ENCODE measurements at places on chromosomes 4 and X. TPM values are rescaled to one million over a fixed set of nuclear protein-coding genes. Genes with fewer than 3 reads are reported as not detected.

Gene MRPL1
- 32.7 TPM for total RNA-seq

Gene FTSJ1
- total RNA-seq = 41.8 TPM

Gene CXCL9
- not detected for total RNA-seq

Gene NKX1-1
- total RNA-seq = not detected

GRCh38 chrX:139454743-139455142 lies 75.8 kb upstream of the F9 start:
- DNase-seq = no peak

DNA sequence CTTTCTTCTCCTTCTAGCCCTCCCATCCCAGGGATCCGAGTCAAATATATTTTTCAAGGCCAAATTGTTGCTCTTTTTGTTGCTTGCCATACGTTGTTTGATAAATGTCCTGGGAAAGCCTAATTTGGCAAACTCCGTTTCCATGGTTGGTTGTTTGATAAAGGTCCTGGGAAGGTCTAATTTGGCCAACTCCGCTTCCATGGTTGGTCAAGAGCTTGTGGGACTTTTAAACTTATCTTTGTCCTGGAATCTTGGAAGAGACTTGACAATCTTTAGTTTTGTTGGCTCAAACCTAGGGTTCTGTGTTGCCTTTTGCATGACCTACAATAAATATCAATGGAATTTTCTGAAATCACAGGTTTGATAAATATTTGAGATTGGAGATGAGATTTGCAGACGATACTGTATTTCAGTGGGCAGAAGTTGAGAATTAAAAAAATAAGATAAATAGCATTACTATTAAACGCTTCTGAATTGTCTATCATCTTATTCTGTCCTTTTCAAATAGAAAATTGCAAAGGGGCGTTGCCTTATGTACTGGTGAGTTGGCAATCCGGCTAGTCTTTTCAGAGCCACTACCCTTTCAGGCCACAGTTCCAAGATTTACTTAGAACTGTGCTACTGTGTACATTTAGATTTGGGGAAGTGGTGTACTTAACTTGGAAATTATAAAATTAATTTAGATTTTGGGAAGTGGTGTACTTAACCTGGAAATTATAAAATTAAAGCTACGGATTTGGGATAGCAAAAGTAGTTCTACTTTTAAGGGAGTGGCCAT lies 804 bp downstream of the OSTC start:
- no peak for DNase-seq

DNA sequence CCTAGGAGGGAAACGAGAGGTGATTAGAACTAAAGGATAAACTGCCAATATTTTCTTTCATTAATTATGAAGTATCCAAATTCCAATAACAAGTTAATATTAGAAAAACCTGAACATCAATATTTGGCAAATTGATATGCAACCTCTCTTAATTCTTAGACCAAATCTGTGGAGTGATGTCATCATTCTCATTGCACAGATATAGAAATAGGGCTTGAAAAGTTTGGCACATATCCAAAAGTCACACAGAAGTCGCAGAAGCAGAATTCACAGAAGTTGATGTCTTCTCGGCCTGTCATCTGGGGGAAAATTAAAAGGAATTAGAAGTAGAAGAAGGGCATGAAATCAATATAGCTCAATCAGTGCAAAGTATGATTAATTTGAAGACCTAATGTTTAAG lies 36.9 kb downstream of the ENPEP start:
- no peak for DNase-seq

- DNase-seq = no peak
Measured at GRCh38 chr4:14364953-14365536, 637.2 kb upstream of the CPEB2 start.

- no peak for DNase-seq
Measured at GRCh38 chrX:104310090-104310489, 55.4 kb upstream of the ESX1 start.

DNA sequence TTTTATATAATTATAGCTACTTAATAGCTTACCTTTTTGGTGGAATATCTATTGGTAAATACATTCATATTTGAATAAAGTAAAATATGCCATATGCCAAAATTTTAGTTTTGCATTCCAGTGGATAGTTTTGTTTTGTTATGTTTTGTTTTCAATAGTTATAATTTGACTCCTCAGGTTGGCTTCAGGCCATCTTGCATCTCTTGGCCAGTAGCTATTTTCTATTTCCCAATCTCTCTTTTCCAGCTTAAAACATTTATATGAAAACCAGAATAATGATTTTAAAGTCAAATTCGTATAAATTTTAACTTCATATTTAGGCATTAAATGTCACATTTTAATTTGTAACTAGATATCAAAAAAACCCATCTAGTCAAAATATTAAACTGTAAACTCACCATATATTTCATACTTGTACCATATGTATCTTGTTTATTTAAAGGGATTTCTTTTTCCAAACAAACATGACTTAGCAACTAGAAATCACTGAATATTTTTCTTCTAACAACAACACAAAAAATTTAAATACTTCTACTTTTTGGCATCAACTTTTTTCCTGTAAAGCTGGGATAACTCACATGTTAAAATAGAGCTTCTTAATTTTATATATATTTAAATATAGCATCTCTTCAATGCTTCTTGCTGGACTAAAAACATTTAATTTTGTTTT lies 1209.6 kb downstream of the PCDH7 start:
- DNase-seq = no peak

DNA sequence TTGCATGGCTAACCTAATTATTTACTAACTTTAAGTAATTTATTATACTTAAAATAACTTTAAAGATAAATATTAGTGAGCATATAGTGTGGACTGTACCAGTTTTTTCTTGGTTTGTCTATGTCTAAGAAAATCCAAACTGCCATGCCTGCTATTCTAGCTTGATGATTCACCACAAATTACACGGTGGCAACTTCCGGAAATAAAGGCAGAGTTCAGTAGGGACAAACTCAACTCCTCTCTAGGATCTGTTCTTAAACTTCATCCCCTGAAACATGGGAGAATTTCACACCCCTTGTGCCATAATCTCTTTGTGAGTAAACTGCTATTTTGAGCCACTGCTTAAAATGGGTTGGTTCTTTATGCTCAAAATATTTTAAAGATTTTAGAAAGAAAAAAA lies 213.6 kb upstream of the NRK start:
- no peak for DNase-seq

DNA sequence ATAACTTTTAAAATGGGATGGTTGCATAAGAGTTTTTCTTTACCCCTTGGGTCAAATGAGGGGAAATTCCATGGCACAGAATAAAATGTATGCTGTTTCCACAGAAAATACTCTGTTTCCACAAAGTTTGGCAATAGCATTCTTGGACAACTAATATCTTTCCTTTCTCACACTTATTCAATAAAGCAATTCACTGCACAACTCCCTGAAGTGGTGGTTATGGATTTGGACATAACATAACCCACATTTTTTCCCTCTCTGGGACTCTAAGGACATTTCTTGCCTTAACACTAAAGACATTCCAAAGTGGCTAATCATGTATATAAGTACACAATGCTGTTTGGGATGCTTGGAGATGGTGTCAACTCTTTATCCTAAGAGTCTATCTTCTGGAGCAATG lies 51.7 kb upstream of the GPM6B start:
- DNase-seq = no peak

DNA sequence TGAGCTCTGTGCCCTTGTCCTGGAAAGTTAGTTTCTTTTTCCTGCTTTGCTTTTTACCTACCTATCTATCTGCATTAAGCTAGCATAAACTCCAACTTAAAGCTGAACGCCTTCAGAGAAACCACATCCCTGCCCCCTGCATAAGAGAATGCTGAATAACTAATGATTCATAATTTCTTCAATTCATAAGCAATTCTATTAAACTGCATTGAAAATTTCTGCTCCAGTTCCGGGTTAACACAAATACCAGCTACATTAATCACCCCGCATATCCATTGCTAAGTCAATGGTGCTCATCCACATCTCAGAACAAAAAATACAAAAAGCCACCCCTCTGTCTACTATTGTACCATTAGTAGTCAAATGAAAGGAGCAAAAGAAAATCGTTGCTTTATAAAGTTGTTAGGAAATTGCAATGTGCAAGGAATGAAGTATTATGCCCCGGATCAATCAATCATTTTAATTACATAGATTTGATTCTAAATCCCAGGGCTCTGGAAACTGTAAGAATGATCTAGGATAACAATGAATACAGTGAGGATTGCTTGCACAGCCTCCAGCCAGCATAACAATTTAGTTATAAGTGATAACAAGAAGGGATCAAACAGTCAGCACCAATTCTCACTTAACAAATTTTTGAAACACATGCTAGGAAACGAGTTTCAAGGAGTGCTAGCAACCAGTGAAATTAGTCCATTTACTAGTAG lies 106.8 kb downstream of the ELOVL6 start:
- no peak for DNase-seq

DNA sequence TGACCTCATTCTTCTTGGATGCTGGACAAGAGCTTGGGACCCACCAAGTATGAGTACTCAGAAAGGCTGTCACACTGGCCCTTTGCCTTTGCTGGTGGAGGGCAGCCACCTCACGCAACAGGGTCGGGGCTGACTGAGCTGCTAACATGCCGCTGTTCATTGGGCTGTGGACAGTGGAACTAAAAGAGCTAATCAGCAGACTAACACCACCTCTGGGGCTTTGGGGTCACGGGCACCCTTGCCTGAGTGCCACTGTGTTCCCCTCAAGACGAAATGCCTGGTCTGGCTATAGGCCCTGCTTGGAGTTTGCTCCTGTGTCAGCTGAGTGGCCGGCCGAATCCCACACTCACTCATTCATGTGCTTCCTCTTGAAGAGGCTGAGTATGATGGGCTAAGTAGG lies 559.6 kb downstream of the SPRY1 start:
- no peak for DNase-seq

DNA sequence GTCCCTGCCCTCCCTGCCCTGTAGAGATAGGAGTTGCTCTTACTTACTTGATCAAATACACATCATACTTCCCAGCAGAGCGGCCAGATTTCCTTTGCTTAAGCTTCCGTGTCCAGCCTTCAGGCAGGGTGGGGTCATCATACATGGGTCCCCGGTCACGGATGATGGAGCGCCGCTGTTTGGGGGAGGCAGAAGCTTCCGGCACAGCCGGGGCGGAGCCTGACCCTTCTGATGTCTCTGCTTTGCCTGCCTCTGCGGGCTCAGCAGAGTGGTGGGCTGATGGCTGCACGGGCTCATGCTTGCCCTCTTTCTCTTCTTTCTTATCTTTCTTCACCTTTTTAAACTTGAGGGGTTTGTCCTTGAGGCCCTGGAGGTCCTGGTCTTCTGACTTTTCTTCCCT lies 12.5 kb upstream of the IRAK1 start:
- DNase-seq = no peak

DNA sequence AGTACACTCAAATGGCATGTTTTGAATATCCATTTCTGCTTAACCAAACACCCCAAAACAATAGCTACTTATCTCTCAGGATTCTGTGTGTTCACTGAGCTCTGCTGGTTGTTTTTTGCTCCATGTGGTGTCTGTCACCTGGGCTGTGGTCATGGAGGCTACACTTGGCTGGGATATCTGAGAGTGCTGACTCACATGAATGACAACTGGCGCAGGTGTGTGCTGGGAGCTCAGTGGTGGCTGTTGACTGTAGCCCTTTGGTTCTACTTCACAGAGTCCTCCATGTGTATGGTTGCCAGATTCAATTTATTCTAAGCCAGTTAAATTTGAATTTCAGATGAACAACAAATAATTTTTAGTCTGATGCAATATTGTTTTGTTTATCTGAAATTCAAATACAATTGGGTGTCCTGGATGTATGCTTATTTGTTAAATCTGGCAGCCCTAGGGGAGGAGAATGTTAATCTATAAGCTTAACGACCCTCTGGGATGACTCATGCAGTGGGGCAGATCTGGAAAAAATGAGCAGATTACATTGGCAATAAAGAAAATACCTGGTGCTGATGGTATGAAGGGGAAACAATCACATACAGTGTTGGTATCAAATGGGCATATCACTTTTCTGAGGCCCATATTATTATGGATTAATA lies 28.2 kb upstream of the TCEAL4 start:
- DNase-seq = no peak

GRCh38 chr4:181077341-181077740 lies 1165.9 kb upstream of the TENM3 start:
- no peak for DNase-seq

DNA sequence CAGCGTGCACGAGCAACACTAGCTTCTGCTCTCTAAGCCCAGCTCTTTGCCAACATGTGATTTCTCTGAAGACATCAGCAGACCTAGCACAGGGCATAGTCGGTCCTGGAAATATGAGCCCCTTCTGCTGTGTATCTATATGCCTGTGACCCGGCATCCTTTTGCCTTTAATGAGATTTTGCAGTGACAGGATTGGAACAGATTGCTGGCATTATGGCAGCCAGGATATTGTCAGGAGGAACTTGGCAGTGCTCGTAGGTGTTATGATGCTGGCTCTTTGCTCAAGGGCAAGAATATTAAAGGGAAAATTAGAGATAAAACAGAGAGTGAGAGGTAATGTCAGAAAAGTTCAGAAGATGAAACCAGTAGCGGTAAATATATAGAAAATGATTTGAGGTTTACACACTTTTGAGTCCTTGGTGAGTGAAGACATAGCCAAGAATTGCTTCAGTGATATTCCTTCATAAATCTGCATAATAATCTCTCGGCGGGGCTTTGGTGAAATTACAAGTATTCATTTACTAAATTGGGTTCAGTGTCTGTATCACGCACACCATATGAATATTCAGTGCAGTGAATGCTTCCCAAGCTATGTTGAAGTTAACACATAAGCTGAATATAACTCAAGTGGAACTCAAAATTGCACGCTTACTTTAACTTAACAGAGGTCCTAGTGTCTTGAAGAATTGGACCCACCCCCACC lies 502.1 kb upstream of the NR3C2 start:
- DNase-seq = no peak

GRCh38 chr4:149766135-149766534 lies 49.5 kb downstream of the IQCM start:
- DNase-seq = no peak

DNA sequence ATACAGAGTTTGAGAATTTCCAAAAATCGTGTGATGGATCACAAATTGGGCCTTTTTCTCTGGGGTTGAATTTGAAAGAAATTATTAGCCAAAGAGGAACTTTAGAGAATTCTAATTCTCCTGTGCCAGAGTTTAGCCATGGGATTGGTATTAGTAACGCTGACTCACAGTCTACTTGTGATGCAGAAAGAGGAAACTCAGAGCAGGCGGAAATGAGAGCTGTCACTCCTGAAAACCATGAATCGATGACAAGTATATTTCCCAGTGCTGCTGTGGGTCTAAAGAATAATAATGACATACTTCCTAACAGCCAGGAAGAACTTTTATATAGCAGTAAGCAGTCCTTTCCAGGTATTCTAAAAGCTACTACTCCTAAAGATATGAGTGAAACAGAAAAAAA lies 64.9 kb downstream of the N4BP2 start:
- DNase-seq = no peak

DNA sequence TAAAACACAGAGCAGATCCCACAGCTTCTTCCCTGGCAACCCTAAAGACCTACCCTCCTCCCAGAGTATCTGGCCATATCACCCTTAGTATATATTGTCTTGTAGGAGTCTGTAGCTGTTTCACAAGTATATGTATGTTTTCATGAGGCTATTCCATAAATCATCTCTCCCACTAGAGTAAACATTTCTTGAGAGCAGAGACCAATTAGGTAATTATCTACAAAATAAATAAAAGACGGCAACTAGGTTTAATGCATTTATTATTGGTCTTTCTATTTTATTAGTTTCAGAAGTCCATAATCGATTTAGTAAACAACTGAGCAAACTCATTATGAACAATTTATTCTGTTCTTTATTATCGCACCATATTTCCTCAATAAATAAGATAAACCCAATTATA lies 7.0 kb downstream of the ACOT9 start:
- no peak for DNase-seq
